ENCODE measurements at places on chromosomes 5 and 9.

DNA sequence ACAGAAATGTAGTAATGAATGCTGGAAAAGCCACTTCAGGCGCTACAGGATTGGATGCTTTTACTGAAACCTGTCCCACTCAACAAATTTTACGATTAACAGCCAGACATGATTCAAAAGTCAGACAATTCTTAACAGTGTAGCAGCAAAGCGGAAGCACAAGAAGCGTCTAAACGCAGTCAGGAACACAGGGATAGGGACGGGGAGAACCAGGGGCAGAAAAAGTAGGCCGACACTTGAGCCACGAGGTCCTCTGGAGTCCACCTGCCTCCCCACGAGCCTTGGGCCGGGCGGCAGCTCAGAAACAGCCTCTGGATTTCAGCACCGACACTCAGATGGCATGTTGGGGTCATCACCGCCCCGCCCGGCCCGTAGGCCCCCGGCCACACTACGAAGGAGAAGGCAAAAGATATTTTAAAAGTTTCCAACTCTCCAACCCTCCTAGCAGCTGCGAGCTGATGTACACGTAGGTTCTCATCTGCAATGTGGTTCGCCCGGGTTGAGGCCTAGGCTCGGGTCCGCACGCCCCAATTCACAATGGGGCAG is 615 bp downstream of the RACK1 start:
- no peak for DNase-seq

GRCh38 chr5:56011835-56012234 is 17.1 kb upstream of the IL6ST start:
- DNase-seq, result no peak

DNA sequence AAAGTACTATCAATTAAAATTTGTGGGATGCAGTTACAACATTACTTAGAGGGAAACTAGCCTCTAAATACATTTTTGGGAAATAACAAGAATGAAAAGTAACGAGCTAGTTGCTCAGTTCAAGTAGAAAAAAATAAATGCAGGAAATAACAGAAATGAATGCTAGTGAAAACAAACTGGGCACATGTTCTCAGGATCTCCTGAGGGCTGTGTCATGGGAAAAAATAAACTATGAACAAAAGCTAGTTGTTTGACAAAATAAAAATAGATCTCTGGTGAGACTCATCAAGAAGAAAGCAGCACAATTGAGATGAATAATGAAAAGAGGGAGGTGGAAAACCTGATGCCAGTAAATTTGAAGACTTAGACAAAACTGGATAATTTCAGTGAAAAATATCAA is 16.3 kb downstream of the IDNK start:
- DNase-seq, result no peak

- DNase-seq, result no peak
Measured at GRCh38 chr5:57299986-57300385, 126.1 kb downstream of the GPBP1 start.

- DNase-seq, result no peak
Measured at GRCh38 chr5:157820593-157821252, 38.2 kb downstream of the CLINT1 start.

- no peak for DNase-seq
Measured at GRCh38 chr5:35162848-35163709, 67.2 kb downstream of the PRLR start.

GRCh38 chr5:150289551-150290390 is at the start of gene CAMK2A:
Gene CAMK2A (minus strand): TSS chr5:150289773. CDS start chr5:150289625, 148 bp downstream.
- peak; percentile 77 for DNase-seq

DNA sequence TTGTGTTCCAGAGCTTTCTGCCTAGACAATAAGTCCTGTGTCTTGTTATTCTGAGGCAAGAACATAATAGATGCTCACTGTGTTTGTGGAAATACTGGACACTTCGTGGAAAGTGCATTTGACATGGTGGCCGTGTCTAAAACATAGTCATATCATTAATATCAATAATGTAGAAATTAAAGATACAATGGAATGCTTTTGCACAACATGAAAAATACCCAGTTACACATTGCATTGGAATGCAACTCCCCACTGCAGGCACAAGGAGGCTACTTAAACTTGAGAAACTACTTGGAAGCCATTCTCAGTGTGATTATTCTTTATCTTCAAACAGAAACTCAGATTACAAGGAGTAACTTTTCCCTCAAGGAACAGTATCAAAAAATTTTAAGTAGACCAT is 145.3 kb upstream of the ZNF462 start:
- no peak for DNase-seq

GRCh38 chr5:134600600-134600999 is 32.0 kb downstream of the SAR1B start:
- no peak for DNase-seq

All from anterior cingulate cortex (tissue), 58 donors.